Fibroblast of skin of right quadriceps (primary cell): ENCODE measurements at places on chromosomes 6 and 20.

- DNase-seq: peak; percentile 19
Measured at GRCh38 chr20:35091816-35092523, 637 bp downstream of the TRPC4AP start.

- no peak for DNase-seq
Measured at GRCh38 chr6:117910549-117910948, 3.5 kb downstream of the SLC35F1 start.

- no peak for DNase-seq
Measured at GRCh38 chr20:23570178-23570760, 2.0 kb upstream of the CST9L start.

DNA sequence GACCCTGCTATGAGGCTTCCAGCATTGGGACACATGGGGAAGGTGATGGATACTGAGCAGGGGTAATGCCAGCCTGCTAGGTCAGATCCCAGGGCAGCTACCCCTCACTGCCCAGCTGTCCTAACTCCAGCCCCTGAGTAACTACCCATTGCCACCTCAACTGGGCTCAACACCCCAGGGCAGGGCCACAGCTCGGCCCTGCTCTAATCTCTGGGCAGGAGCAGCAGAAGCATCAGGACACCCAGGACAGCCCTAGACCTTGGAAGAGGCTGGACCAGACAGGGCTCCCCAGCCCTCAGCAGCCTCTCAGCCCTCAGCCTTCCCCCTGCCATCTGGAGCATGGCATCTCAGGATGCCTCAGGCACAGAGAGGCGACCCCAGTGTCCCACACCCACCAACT lies 67.4 kb upstream of the TOP1 start:
- DNase-seq: no peak

- DNase-seq: no peak
Measured at GRCh38 chr20:51953731-51954340, 151.5 kb upstream of the SALL4 start.

DNA sequence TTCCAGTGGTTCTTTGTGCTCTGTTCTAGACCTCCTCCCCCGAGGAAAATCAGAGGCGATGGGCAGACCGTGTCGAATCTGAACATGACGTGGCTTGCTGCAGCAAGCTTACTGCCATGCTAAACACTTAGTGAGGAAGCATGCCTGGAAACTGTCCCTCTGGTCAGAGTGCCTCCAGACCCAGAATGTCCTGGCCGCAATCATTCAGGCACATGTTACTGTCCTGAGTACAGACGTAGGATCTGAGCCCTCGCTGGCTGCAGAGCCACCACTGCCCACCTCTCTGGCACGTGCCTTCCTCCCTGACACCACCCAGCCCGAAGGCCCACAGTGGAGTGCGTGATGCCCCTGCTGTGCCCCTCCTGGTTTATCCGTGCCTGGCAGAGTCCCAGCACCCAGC lies 163.6 kb downstream of the SYNDIG1 start:
- DNase-seq: no peak

GRCh38 chr6:110412360-110412759 lies 3.0 kb downstream of the DDO start:
- DNase-seq: no peak

GRCh38 chr6:168377856-168378832 lies 58.6 kb upstream of the DACT2 start:
- no peak for DNase-seq

DNA sequence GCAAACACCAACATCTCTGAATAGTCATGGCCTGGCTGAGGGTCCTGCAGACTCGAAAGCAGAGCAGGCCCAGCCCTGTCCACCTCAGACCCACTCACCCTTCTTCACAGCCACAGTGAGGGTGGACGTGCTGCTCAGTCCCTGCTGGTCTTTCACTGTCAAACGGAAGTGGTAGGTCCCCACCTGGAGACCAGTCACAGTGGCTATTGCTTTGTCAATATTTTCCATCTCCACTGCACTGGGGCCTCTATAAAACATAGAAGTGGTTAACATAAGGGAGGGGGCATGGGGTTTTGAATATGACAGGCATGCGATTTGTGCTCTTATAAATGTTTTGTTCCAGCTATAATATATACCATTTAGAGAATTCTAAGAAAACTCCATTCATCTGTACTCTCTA lies 73.9 kb downstream of the ALDH5A1 start:
- DNase-seq: no peak

- peak; percentile 78 for DNase-seq
Measured at GRCh38 chr6:154448448-154449096, 61.9 kb downstream of the CNKSR3 start.

DNA sequence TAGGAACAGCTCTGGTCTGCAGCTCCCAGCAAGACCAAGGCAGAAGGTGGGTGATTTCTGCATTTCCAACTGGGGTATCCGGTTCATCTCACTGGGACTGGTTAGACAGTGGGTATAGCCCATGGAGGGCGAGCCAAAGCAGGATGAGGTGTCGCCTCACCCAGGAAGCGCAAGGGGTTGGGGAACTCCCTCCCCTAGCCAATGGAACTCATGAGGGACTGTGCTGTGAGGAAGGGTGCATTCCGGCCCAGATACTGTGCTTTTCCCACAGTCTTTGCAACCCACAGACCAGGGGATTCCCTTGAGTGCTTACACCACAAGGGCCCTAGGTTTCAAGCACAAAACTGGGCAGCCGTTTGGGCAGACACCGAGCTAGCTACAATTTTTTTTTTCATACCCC lies 21.8 kb downstream of the HDDC2 start:
- DNase-seq: no peak

DNA sequence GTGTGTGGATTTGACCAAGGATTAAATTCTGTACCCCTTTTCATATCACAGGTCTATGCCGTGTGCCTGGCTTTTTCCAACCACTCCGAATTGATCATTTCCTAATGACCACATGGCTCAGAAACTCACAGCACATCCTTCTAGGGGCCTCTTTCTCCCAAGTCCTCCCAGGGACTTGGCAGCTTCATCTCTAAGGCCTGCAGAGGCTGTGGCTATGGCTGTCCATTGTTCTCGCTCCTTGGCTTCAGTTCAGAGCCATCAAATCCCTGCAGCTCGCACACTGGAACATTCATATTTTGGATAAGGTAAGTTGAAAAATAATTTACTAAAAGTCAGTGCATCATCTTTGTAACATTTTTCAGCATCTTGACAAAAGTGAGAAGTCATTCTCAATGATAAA lies 497.2 kb upstream of the CDH4 start:
- no peak for DNase-seq

- no peak for DNase-seq
Measured at GRCh38 chr20:10699941-10700340, 26.1 kb upstream of the JAG1 start.

- DNase-seq: peak; percentile 55
Measured at GRCh38 chr6:41428996-41429421, 93.6 kb downstream of the NCR2 start.

GRCh38 chr20:22962567-22963439 lies 72.3 kb upstream of the SSTR4 start:
- DNase-seq: no peak

DNA sequence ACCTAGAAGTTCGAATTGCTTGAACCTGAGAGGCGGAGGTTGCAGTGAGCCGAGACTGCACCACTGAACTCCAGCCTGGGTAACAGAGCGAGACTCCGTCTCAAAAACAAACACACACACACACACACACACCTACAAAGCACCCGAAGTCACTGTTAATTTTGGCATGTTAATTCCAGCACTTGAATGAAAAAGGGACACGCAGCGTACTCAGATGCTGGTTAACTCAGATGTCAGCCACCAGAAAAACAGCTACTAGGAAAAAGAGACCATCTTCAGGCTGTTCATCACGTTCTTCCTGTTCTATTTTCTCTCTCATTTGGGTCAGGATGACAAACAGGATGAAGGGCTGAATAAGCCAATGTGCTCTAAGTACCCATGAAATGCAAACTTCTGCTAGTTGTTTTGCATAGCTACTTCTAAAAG lies 46.9 kb downstream of the BLOC1S5 start:
- no peak for DNase-seq

DNA sequence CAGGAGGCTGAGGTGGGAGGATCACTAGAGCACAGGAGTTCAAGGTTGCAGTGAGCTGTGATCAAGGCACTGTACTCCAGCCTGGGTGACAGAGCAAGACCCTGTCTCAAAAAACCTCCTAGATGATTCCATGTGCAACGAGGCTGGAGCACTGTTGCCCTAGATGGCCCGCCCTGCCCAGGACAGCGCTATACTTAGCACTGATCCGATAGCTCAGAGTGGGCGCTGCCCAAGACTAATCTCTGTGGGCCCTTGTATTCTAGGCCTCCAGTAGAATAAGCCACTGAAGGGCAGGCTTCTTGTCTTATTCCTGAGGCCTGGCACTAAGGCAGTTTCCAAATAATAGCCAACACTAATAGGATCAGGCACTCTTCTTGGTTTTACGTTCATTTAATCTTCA lies 41.0 kb downstream of the STK35 start:
- no peak for DNase-seq

DNA sequence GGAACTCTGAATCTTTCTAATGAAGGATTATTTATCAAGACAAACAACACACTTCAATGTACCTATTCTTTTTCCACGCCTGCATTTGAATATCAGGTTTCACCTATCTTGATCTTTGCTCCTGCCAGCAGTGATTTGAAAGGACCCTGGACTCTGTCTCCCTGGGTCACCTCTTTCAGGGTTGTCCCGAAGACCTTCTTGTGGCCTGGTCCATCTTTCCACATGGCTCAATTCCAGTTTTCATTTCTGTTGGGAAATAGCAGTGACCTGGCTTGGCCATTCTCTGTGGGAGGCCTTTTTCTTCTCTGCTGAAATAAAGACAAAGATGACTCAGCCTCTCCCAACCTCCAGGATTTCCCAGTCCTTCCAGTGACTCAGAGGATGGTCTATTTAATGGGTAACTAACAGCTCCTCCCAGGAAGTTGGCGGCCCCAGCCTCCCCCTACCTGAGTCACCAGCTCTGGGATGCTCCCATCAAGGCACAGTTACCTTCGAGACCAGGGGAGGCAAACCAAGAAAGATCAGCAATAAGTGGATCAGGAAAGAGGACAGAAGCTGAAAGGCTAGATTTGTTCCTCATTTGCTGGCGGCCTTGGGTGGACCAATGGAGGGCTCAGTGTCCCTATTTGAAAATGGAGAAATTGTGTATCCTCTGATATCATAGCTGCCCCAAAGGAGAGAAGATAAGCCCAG lies 120.2 kb upstream of the RNF24 start:
- DNase-seq: peak; percentile 98

DNA sequence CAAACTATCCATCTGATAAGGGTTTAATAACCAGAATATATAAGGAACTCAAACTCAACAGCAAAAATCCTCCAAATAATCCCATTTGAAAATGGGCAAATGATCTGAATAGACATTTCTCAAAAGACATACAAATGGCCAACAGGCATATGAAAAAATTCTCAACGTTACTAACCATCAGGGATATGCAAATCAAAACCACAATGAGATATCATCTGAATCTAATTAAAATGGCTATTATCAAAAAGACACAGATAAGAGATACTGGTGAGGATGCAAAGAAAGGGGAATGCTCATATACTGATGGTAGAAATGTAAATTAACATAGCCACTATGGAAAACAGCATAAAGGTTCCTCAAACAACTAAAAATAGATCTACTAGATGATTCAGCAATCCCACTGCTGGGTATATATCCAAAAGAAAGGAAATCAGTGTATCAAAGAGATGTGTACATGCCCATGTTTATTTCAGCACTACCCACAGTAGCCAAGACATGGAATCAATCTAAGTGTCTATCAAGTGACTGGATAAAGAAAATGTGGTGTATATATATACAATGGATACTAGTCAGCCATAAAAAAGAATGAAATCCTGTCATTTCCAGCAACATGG lies 6.1 kb upstream of the BRD2 start:
- DNase-seq: no peak

- no peak for DNase-seq
Measured at GRCh38 chr6:68738039-68738438, 103.0 kb downstream of the ADGRB3 start.

- DNase-seq: no peak
Measured at GRCh38 chr20:13749811-13750210, 34.9 kb downstream of the ESF1 start.

GRCh38 chr6:55212156-55212555 lies 37.8 kb downstream of the HCRTR2 start:
- peak; percentile 70 for DNase-seq

GRCh38 chr6:54618572-54618971 lies 228.0 kb upstream of the FAM83B start:
- no peak for DNase-seq

DNA sequence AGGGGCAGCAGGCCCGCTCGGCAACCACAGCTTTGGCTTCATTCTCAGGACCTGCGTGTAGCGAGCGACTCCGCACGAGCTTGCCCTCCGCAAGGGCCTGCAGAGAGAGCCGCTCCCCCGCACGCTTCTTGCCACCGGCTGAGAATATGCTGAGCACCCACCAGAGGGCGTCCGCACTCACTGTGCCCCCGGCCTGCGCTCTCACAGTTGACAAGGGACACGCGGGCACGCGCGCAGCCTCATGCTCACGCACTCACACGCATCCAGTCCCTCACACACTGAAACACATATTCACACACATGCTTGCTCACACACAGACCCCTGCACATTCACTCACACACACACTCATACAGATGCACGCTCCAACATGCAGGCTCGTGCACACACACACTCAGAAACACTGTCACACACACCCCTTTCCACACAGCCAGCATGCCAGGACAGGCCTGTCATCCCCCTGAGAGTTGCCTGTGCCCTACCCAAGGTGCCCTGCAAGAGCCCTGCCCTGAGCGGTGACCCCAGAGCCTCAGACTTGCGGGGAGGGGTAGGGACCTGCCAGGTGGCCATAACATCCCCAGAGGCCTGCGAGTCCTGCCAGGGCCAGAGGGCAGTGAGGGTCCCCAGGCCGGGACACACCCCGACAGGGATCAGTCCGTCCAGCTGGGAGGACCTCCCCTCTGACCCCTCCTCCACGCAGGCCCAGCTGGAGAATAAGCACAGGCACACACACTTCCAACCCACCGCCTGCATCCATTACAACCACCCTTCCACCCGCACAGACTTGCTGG lies 174.1 kb downstream of the BMP7 start:
- DNase-seq: peak; percentile 32

GRCh38 chr20:49567421-49568277 lies at the start of gene PTGIS:
TSS of gene PTGIS (minus strand) at chr20:49568137. CDS start at chr20:49568116, 21 bp downstream.
- DNase-seq: no peak

GRCh38 chr6:82775361-82775760 lies 290.3 kb downstream of the UBE3D start:
- peak; percentile 24 for DNase-seq

GRCh38 chr6:130932438-130932837 lies 105.2 kb downstream of the SMLR1 start:
- no peak for DNase-seq
